ENCODE measurements at places on chromosomes 1 and 21.

- peaks cover 31% of the 10 kb centered on the region for H3K4me1 ChIP-seq
- peak overlapping the region; percentile 100 for H3K4me3 ChIP-seq
- H3K27ac ChIP-seq = peak overlapping the region; percentile 100
- peaks cover 4% of the 10 kb centered on the region for H3K27me3 ChIP-seq
Measured at GRCh38 chr1:151613282-151613780, 1.5 kb downstream of the SNX27 start.

DNA sequence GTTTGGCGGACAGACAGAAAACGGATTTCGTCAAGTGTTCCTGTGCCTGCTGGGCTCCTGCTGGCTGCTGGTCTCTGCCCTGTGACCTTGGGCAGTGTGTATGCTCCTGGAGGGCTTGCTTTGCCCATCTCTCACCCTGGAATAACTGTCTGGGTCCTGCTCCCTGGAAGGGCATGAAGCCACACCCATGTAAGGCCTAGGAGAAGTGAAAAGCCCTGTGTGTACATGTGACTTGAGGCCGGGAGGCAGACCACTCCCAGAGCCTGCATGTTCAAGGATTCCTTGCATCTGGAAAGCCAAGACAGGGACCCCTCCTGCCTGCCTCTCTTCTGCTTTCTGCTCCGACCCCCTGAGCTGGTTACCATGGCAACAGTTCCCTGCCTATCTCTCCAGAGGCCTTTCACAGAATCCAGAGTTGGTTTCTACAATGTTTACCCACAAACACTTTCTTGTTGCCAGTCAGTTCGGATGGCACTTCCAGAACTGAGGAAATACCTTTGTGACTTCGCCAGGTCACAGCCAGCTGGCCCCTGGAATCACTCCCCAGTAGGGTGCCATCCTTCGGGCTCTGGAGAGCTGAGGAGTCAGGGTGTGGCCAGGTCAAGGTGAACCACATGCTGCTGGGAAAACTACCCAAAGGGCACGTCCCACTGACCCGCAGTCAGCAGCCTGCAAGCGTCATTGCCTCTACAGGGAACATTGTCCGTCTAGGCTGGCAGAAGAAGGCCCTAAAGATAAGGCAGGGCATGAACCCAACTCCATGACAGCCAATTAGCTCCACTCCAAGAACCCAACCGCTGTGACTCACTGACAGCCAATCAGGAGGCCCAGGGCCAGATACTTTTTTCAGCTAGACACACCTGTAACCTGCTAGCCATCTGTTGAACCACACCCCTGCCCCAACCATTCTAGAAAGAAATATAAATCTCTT, 14.7 kb upstream of the GPR37L1 start:
- no peaks in the 10 kb centered on the region for H3K27me3 ChIP-seq
- no peaks in the 10 kb centered on the region for H3K4me1 ChIP-seq
- H3K4me3 ChIP-seq = no peak overlapping the region
- no peaks in the 10 kb centered on the region for H3K36me3 ChIP-seq

DNA sequence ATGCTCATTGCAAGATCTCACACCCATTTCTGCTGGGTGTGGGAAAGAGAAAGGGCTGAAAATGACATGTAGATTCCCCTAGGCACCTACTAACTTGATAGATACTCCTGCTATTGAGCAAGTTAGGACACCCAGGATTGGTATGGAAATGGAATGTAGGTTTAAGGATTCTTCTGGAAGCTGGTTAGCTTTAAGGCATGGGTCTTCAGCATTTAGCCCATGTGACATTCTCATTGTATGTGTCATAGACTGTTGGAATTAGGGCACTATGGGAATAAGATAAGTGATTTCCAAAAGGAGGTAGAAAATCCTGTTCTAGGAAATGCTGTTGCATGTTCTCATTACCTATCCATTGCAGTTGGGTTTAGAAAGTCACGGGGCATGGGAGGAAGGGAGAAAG, 76.2 kb downstream of the DISC1 start:
- H3K27ac ChIP-seq = no peak overlapping the region
- H3K4me3 ChIP-seq = no peak overlapping the region
- no peak for DNase-seq

DNA sequence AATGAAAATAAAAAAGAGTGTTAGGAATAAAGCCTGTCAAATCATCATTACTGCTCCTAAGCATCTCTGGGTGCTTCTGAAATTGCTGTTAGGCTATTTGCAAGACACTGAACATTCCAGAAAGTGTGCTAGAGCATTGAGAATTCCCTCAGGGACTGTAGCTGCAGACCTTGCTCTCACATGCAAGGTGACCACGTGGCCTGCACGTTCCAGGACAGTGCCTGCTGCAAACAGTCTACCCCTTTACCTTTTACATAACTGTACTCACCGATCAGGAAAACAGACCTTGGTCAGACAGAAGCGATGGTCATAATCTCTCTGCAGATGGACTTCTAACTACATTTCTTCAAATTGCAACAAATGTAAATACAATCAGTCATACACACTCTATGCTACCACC, 164.5 kb downstream of the PSMG1 start:
- H3K4me3 ChIP-seq = no peak overlapping the region
- peaks cover 5% of the 10 kb centered on the region for H3K4me1 ChIP-seq
- no peak overlapping the region for H3K27ac ChIP-seq
- peaks cover 3% of the 10 kb centered on the region for H3K27me3 ChIP-seq

DNA sequence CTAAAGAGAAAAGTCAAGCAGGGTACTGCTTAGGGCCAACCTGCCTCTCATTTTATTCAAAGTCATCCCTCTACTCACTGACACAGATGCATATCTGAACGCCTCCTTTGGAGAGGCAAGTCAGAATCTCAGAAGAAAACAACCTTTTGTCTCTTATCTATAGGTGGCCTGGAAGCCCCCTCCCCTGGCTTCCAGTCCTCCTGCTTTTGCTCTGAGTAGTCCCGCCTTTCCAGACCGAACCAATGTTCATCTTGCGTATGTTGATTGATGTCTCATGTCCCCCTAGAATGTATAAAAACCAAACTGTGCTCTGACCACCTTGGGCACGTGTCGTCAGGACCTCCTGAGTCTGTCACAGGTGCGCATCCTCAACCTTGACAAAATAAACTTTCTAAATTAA, 81.8 kb downstream of the WDR4 start:
- no peaks in the 10 kb centered on the region for H3K36me3 ChIP-seq
- DNase-seq = no peak
- no peak overlapping the region for H3K4me3 ChIP-seq
- peaks cover 7% of the 10 kb centered on the region for H3K4me1 ChIP-seq
- peaks cover 16% of the 10 kb centered on the region for H3K27me3 ChIP-seq

- H3K27me3 ChIP-seq = peaks cover 56% of the 10 kb centered on the region
- peaks cover 4% of the 10 kb centered on the region for H3K4me1 ChIP-seq
- peak overlapping the region; percentile 65 for H3K4me3 ChIP-seq
- H3K36me3 ChIP-seq = no peaks in the 10 kb centered on the region
- DNase-seq = peak; percentile 28
Measured at GRCh38 chr21:38660333-38661196, 145.2 kb upstream of the ETS2 start.

DNA sequence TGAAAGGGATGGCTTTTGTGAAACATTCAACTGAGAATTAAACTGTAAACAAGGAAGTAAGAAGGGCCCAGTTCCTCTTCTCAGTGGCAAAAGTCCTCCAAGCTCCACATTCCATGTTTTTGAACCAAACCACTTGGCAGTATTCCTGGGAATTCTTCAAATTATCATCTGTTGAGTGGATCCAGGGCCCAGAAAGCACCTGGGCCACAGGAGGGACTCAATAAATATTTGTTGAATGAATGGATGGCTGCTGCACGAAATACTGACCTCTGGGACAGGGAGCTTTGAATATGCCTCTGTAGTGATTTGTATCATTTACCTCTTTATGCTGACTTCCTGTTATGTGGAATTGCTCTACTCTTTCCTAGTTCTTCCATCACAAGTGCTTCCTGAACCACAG, 4.7 kb downstream of the SLC35F3 start:
- DNase-seq = no peak
- peaks cover 2% of the 10 kb centered on the region for H3K4me1 ChIP-seq
- H3K36me3 ChIP-seq = peaks cover 3% of the 10 kb centered on the region
- no peak overlapping the region for H3K27ac ChIP-seq
- no peak overlapping the region for H3K4me3 ChIP-seq

GRCh38 chr1:204377800-204378668, 18.3 kb upstream of the PLEKHA6 start:
- peaks cover 12% of the 10 kb centered on the region for H3K4me1 ChIP-seq
- peak; percentile 70 for DNase-seq
- no peak overlapping the region for H3K27ac ChIP-seq
- peaks cover 35% of the 10 kb centered on the region for H3K27me3 ChIP-seq

- no peak for DNase-seq
- H3K4me1 ChIP-seq = no peaks in the 10 kb centered on the region
- peaks cover 3% of the 10 kb centered on the region for H3K27me3 ChIP-seq
- H3K4me3 ChIP-seq = no peak overlapping the region
Measured at GRCh38 chr1:91308544-91308943, 96.1 kb downstream of the HFM1 start.

- no peak for DNase-seq
- H3K4me1 ChIP-seq = peaks cover 10% of the 10 kb centered on the region
- no peaks in the 10 kb centered on the region for H3K36me3 ChIP-seq
- H3K27me3 ChIP-seq = peaks cover 4% of the 10 kb centered on the region
- H3K4me3 ChIP-seq = no peak overlapping the region
Measured at GRCh38 chr1:86778569-86779239, 74.3 kb downstream of the SH3GLB1 start.

DNA sequence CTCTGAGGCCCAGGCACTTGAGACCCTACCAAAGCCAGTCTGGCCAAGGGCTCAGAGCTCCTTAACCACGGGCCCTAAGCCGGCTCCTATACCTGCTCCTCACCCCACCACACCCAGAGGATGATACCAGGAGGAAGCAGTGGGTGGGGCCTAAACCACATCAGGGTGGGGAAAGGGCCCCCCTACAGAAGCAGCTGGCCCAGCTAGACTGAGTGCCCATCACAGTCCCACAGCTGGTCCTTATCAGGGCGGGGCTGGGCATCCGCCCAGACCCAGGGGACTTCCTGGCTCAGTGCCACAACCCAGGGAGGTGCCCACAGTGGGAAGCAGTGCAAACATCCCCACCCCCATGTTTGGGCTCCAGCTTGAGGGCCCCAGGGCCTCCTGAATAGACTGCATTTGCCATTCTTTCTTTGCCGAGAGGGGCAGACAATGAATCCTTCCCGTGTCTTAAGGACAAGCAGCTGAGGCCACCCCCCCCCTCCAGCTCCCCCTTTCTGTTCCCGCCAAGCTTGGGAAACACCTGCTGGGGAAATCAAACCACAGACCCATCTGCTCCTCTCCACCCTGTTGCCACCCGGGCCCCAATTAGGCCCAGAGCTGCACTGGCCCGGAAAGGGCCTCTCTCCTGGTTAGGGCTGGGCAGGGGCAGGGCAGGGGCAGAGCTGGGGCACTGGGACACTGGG, 6.2 kb downstream of the E2F2 start:
- H3K36me3 ChIP-seq = peaks cover 35% of the 10 kb centered on the region
- DNase-seq = peak; percentile 56
- peak overlapping the region; percentile 98 for H3K4me3 ChIP-seq
- H3K27me3 ChIP-seq = no peaks in the 10 kb centered on the region
- peak overlapping the region; percentile 97 for H3K27ac ChIP-seq
- peaks cover 59% of the 10 kb centered on the region for H3K4me1 ChIP-seq

DNA sequence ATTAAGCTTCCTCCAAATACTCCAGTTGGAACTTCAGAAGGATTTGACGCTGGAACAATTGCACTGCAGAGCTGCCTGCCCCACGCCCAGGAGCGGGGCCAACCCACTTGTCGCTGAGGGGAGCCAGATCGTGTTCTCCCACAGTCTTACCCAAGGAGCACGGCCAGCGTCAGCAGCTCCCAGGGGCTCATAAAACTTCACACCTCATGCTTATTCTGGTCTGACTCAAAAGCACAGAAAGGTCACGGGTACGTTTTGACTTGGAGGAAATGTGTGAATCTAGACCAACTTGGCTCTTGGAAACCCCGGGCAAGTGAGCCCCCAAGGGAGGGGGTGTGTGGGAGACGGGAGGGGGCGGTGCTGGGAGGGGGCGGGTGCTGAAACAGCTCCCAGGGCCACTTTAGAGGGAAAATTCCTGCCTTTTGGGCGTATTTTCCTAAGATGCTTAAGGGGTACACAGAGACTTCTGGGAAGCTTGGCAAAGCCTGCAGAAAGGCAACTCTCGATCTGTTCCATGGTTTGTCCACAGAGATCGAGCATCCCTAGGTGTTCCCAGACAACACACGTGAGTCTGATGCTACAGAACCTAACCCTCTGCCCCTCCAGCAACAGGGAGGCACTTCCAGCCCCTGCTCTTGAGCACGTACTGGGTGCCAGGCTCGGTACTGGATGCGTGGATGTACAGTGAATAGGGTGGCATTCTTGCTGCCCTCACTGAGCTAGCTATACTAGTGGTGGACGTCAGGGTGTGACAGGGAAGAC, 98.9 kb downstream of the DHRS3 start:
- H3K27ac ChIP-seq = peak overlapping the region; percentile 17
- H3K4me1 ChIP-seq = peaks cover 18% of the 10 kb centered on the region
- peak; percentile 29 for DNase-seq
- peaks cover 39% of the 10 kb centered on the region for H3K36me3 ChIP-seq

- H3K36me3 ChIP-seq = no peaks in the 10 kb centered on the region
- no peaks in the 10 kb centered on the region for H3K27me3 ChIP-seq
- DNase-seq = no peak
- H3K27ac ChIP-seq = no peak overlapping the region
Measured at GRCh38 chr1:74380252-74380651, 132.2 kb downstream of the LRRC53 start.

DNA sequence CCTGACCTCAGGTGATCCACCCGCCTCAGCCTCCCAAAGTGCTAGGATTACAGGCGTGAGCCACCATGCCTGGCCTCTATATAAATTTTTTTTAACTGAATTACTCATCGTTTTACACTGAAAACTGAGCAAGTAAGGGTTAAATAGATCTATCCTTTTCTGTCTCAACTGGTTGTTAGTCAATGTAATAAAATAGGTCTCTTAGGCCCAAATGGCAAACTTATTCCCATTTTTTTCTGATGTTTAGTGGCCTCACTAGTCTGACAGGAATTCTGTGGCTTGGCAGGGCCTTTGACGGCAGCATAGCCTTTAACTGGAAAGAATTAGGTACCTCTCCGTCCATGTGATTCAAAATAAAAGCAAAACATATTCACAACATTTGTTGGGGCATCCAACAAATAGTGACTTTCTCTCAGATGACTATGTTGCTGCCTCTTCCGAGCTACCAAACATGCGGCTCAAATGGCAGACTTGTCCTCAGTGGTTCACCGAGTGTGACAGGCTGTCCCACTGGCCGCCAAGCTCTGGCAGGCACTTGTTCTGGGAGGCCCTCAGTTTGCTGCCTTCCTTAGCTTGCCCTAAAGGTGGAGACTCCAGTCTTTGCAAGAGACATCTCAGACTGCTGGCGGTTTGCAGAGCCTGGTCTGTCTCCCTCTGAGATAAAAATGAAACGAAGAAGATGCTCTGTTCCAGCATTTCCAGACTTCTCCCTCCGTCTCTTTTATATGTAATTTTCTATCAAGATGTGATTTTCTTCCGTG, 17.4 kb downstream of the ATP1A4 start:
- H3K4me1 ChIP-seq = peaks cover 23% of the 10 kb centered on the region
- DNase-seq = no peak
- H3K4me3 ChIP-seq = no peak overlapping the region
- peaks cover 27% of the 10 kb centered on the region for H3K27me3 ChIP-seq
- H3K27ac ChIP-seq = no peak overlapping the region

All from activated naive CD8-positive, alpha-beta T cell treated with anti-CD3 and anti-CD28 coated beads, Interleukin-2, amount 10 ng/mL, durations not matched to agents 7 days and 5 days (primary cell).